Fibroblast of lung (primary cell): ENCODE measurements at places on chromosomes 6 and 20.
A peak's percentile ranks its signal among the peaks of the same experiment; 100 is the strongest.

DNA sequence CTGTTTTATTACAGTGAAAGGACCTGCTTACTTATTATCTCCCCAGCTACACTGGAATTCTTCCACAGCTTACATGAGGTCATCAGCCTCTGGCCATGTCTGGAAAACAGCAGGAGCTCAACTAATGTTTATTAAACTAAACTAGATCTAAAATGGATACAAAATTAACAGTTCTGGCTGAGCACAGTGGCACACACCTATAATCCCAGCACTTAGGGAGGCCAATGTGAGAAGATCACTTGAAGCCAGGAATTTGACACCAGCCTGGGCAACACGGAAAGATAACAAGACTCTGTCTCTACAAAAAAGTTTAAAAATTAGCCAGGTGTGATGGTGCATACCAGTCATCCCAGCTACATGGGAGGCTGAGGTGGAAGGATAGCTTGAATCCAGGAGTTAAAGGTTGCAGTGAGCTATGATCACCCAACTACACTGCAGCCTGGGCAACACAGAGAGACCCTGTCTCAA lies 220.8 kb upstream of the MARCKS start:
- DNase-seq: peak; percentile 65

DNA sequence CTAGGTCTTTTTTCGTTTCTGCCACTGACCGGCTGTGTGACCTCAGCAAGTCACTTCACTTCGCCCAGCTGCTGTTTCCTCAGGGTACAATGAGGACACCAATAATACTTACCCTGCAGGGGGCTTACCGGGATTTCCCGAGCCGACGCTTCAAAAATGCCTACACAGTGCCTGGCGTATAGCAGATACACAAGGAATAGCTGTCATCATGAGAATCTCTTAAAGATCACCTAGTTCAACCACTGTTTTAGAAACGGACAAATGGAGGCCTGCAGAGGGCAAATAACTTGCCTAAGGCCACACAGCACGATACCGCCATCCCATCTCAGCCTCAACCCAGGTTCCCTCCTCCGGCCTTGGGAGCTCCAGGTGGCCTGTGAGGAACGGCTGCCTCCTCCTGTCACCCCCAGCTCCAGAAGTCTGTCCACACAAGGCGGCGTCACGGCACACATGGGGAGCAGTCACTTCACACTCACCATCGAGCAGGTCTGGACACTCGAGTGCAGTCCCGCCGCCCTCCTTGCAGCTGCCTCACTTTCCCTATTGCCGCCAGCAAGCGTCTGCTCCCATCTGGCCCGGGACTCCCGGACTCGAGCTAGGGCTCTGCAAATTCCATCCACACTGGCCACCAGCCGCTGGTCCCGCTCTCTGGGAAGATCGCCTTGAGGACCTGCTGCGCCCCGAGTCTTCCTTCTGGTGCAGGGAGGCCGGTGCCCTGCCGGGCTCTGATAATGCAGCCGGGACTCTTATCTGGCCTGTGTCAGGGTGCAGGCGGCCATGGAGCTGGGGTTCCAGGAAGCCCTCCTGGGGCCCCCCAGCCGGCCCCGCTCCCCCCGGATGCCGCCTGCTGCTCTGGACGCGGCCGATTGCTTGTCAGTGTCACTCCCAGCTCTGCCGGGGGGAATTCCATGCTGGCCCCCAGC lies at the start of gene RIPOR3:
Gene RIPOR3, minus strand, starts transcription at position 893 of the 923 bp plus-strand sequence. Its CDS starts 414 bp downstream, at position 479.
- DNase-seq: peak; percentile 39

- DNase-seq: no peak
Observed at GRCh38 chr20:31943052-31943471, 8.8 kb downstream of the PDRG1 start.

DNA sequence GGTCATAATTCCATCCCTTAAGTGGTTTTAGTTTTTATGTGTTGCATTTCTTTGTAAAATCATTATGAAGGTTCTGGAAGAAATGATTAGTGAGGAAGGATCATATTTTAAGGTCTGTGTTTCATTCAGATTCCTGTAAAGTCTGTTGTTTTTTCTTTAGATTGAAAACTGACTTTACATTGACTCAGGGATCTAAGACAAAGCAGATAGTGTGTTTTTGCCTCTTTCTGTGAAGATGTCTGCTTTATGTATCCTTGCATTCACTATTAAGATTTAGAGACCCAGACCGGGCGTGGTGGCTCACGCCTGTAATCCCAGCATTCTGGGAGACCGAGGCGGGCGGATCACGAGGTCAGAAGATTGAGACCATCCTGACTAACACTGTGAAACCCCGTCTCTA lies 225.7 kb downstream of the SAMD5 start:
- no peak for DNase-seq

- DNase-seq: no peak
Observed at GRCh38 chr20:61875221-61875885, 190.3 kb downstream of the TAF4 start.

GRCh38 chr6:13431861-13432465 lies 55.4 kb downstream of the GFOD1 start:
- DNase-seq: peak; percentile 65
